ENCODE measurements at places on chromosomes 5 and 9.

DNA sequence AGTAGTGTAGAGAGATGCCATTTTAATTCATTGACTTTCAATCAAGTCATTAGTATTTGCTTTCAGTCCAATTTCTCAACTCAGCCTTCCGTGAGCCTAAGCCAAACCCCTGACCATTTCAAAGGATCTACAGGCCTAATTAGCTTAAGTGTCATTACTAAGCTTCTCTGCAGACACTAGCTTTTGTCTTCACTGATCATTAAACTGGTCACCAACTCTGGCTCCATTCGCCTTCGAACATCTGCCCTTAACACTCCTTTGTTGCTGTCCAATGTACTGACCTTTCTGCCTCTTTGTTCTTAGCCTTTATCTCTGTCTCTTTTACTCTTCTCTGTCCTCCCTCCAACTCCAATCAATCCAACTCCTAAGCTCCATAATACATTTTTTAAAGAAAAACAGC lies 299.3 kb downstream of the DIRAS2 start:
- no peak for DNase-seq

DNA sequence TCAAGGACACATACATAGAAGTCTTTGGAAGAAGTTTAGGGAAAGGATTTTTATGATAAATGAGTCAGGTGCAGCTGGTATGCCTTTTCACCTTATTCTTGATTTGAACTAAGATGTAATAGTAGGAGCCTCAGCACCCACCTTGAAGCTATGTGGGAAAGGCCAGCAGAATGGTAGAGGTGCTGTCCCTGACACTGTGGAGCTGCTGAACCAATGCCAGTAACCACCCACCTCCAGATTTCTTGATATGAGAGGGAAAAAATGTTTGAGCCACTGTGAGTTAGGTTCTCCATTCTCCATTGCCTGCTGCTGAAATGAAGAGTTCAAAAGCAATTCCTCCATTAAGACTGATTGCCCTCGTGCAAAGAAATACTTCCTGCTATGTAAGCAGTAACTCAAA lies 12.2 kb upstream of the HMGCR start:
- DNase-seq: no peak

DNA sequence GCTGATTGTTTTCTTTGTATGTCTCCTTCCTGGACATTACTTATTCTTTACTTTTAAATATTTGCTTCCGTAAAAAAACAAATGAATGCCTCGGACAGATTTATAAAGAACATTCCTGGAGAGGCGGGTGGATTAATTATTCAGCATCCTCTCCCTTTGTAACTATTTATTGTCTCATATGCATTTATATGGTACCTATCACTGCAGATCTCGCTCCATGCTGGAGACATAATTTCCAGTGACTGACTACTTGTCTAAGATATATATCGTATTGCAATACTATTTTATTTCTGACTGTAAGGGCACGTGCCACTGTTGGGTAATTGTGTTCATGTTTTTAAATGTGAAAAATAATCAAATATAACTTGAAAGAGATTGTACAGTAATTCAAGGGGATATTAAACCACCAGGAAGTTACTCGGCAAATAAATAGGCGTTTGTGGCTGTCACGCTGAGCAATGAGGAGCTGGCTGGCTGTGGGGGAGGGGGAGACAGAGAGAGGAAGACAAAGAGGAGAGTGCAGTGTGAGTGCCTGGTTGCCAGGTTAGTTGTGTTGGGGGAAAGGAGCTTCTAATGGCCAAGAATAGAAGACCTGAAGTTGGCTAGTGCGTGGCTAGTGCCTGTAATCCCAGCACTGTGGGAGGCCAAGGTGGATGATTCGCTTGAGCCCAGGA lies 131.8 kb upstream of the GABRP start:
- no peak for DNase-seq

GRCh38 chr5:37996918-37997317 lies 157.1 kb upstream of the GDNF start:
- DNase-seq: no peak

- no peak for DNase-seq
Observed at GRCh38 chr5:16559702-16560101, 57.1 kb downstream of the RETREG1 start.

DNA sequence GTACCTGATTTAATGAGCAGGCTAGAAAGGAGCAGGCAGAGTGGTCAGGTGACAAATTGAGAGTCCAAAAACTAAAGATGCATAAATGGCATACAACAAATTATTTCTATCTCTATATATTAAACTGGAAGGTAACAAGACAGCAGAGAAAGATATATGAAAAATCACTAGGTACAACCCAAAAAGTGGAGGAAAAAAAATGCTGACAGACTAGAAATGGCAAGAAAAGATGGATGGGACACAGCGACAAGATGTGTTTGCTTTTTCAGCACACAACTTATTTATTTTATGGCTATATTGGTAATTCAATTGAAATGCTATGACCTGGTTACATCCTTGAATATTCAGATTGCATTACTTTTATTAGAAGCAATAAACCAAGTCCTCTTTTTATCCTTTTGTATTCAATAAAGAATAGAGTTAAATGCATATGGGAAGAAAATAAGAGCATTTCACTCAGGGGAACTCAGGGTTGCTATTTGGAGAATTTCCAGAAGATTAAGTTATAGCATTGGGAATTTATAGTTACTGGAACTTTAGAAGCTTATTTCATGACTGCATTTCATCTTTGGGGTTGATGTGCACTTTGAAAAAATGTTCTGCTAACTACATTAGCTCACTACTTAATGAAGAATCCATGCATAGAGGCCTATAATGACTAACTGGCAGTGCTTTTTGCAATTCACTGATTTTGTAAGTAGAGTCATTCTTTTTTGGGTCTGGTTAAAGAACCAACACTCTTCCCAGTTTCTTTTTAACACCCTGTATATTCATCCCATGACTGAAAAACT lies 566.6 kb upstream of the TUSC1 start:
- DNase-seq: no peak

DNA sequence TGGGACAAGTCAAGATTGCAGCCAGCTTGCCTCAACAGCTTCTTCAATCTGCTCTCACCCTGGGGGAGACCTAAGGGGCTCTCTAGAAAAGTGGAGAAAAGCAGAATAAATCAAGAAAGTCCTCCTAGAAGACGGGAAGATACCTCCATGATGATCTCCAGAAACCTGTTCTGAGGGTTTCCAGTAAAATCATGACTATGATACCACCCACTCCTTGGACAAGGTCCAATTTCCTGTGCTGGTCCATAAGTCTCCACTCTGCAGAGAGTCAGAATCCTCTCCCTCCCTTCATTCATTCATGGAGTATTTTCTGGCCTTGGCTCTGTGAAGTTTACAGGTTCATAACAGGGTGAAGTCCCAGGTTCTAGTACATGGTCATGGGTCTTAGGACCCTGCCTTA lies 168.6 kb downstream of the SLC12A2 start:
- no peak for DNase-seq

- no peak for DNase-seq
Observed at GRCh38 chr5:58939664-58940063, 356.8 kb downstream of the RAB3C start.

DNA sequence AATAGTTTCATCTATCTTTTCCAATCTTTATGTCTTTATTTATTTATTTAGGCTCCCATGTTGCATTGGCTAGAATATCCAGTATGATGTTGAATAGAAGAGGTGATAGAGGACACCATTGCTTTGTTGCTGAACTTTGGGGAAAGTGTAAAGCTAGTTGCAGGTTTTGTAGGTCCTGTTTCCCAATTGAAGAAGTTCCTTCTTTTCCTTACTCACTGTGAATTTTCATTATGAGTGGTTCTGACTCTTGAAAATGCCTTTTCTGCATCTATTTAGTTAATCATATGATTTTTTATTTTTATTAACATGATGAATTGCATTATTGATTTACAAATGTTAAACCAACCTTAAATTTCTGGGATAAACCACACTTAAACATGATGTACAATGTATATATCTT lies 58.9 kb upstream of the NR3C1 start:
- DNase-seq: no peak

GRCh38 chr5:16932401-16932800 lies 3.7 kb downstream of the MYO10 start:
- DNase-seq: no peak

DNA sequence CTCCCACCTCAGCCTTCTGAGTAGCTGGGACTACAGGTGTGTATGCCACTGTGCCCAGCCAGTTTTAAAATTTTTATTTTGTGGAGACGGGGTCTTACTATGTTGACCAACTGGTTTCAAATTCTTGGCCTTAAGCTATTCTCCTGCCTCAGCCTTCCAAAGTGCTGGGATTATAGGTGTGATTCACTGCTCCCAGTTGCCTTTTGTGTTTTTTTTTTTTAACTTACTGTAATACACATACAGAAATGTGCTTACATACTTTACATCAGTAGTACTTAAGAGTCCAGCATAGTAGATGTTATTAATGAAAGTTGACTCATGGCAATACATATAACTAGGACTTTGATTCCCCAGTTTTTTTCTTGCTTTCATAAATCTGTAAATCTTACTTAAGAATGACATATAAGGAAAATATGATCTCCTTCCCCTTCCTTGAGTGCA lies 4.7 kb downstream of the MAN2A1 start:
- DNase-seq: no peak

DNA sequence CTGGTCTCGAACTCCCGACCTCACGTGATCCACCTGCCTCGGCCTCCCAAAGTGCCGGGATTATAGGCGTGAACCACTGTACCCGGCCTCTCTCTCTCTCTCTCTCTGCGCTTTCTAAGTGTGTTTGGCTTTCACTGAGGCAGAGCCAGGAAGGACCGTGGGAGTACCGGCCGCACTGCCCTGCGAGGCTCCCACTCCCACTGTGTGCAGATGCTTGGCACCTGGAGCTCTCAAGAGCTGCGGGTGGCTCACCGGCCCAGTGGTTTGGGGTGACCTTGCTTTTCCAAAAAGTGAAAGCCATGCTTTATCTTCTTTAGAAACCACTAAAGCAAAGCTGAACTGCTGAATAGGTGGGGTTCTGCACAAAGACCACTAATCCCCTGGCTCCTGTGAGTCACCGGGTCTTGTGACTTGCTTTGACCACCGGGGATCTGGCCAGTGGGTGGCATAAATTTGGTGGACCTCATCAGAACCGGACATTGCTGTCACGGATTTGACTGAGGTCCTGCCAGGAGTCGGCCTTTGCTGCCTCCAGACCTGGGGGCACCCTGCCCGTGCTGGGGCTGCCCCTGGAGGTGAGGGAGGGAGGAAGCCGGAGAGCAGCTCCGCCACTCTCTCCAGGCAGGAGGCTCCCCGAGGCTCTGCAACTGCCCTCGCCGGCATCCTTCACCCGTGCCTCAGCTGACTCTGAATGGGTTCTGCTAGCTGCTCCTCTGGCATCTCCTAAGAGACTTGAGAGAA lies 228.9 kb downstream of the FANCC start:
- DNase-seq: no peak

- DNase-seq: no peak
Observed at GRCh38 chr9:129341171-129341986, 163.3 kb upstream of the IER5L start.

DNA sequence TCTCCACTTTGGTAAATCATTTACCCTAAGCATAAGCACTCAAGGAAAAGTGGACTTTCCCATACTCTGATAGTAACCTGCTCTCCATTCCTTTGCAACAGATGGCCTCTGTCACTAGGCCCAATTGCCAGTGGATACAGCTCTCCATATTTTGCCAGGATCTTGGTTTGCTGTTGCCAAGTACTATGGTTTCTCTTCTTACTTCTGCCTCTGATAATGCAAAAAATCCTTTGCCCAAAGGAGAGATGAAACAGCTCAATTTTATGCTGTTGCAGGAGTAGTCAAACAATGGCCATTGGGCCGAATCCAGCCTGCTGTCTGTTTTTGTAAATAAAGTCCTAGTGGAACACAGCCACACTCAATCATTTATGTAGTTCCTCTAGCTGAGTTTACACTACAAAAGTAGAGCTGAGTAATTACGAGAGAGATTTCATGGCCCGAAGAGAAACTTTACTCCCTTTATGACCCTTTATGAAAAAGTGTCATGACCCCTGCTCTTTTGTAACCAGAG lies 92.5 kb downstream of the HTR4 start:
- no peak for DNase-seq

GRCh38 chr9:135320331-135320730 lies 159.3 kb upstream of the PPP1R26 start:
- DNase-seq: no peak

DNA sequence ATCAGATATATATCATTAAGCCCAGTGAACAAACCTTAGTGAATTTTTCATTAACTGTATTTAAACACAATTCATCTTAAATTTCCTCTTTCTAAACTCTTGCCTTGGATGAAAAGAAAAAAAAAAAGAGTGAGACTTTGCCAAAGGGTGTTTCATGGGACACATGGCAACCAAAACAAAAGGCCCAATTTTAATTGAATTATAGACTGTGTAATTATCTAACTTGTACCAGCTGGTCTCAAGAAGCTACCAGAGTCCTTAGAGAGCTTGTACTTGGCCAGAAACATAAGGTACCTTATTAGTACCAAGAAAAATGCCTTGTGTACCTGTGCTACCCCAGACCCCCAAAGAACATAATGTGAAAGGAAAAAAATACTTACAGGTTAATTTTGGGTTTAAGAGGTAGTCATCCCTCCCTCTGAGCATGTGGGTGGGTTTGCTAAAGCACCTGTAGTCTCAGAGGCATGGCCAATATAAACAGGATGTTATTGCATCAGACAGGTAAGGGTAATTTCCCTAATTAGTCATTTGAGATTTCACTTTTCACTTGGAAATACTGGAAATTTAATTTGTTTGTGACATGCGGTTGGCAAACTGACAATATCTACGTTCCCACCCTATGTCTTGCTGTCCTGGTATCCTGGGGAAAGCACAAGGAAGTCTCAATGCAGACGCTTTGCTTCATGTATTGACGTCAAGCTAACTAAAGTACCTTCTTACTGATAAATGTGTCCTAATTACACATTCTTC lies 90.1 kb downstream of the SNCAIP start:
- DNase-seq: no peak

DNA sequence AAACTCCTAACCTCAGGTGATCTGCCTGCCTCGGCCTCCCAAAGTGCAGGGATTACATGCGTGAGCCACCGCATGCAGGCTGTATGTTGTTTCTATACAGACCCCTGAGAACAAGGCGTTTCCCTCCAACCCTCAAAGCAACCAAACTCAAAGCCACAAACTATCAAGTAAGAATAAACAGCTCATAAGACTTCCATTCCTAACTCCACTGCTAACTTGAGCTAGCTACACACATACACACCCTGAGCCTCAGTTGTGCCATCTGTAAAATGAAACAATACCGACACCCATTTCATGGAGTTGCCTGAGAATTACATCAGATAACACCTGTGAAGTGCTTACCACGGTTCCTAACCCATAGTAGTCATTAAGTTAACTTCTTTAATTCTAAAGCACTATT lies 70.8 kb downstream of the SERINC5 start:
- DNase-seq: no peak

DNA sequence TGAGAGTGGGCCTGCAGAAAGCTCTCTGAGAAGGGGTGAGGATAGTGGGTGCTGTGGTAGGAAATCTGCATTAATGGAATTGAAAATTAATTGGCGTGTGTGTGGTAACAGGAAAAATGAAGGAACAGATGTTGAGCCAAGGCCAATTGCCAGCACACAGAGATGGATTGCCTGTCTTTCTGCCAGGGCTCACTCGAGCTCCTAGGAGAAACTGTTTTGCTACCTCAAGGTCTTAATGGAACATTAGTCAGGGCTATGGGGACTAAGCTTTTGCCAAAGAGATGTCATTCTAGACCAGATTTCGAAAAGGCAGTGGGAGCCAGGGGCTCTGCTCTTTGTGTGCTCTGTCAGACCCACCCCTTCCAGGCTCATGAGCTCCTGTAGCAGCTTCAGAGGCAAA lies 124.0 kb upstream of the EFNA5 start:
- DNase-seq: no peak
